ENCODE measurements at places on chromosomes 3 and 15. TPM values are rescaled to one million over a fixed set of nuclear protein-coding genes. Genes with fewer than 3 reads are reported as not detected.

The SERINC4 gene
- total RNA-seq, result 0.14 TPM

- H3K27ac ChIP-seq, result no peak overlapping the region
- H3K4me3 ChIP-seq, result no peak overlapping the region
- no peaks in the 10 kb centered on the region for H3K27me3 ChIP-seq
- H3K36me3 ChIP-seq, result no peaks in the 10 kb centered on the region
- no peak for DNase-seq
- peaks cover 13% of the 10 kb centered on the region for H3K4me1 ChIP-seq
Observed at GRCh38 chr15:90306560-90306959, 41.1 kb downstream of the NGRN start.

GRCh38 chr3:143210141-143210540 lies 90.6 kb downstream of the CHST2 start:
- H3K27me3 ChIP-seq, result no peaks in the 10 kb centered on the region
- no peak for DNase-seq
- H3K4me3 ChIP-seq, result no peak overlapping the region
- peaks cover 17% of the 10 kb centered on the region for H3K4me1 ChIP-seq
- no peaks in the 10 kb centered on the region for H3K36me3 ChIP-seq
- H3K27ac ChIP-seq, result no peak overlapping the region

The FBXL2 gene
- 21.6 TPM for total RNA-seq

- no peak for DNase-seq
- no peak overlapping the region for H3K27ac ChIP-seq
- no peak overlapping the region for H3K4me3 ChIP-seq
- peaks cover 26% of the 10 kb centered on the region for H3K27me3 ChIP-seq
- H3K4me1 ChIP-seq, result no peaks in the 10 kb centered on the region
- H3K36me3 ChIP-seq, result no peaks in the 10 kb centered on the region
Observed at GRCh38 chr3:40229386-40229785, 80.1 kb upstream of the EIF1B start.

DNA sequence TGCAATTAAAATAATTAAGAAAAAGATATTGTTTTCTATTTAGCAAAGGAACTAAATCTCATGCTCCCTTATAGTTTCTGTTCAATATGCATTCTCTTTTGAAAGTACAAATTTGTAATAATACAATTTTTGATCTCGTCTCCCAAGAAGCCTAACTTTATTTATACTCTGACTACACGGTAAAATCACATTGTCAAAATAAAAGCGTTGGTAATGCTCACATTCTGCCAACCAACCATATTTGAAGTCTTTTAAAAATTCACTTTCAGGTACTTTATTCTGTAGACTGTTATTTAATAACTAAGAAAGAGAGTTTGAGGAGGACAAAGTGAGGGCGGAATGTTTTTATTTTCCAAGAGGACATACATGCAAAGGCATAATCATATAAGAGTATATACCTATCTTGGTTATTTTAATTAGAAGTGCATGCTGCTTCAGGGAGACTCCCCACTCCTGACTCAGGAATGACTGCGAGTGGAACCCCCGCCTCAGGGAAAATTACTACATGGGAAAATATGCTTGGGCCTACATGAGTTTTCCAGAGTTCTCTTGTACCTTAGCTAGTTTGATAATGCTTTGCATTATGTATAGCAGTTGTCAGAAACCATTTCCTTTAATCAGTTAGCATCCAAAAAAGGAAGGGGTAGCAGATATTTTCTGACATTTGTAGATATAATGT lies 19.3 kb downstream of the MBNL1 start:
- no peak overlapping the region for H3K27ac ChIP-seq
- H3K27me3 ChIP-seq, result no peaks in the 10 kb centered on the region
- H3K36me3 ChIP-seq, result peaks cover 4% of the 10 kb centered on the region

GRCh38 chr3:143249014-143249413 lies 129.4 kb downstream of the CHST2 start:
- H3K36me3 ChIP-seq, result no peaks in the 10 kb centered on the region
- no peak for DNase-seq
- no peak overlapping the region for H3K27ac ChIP-seq
- no peaks in the 10 kb centered on the region for H3K27me3 ChIP-seq
- H3K4me1 ChIP-seq, result peaks cover 15% of the 10 kb centered on the region
